Body of pancreas (tissue), 4 donors: ENCODE measurements at places on chromosomes 6 and 20. TPM values are rescaled to one million over a fixed set of nuclear protein-coding genes. Genes with fewer than 3 reads are reported as not detected.

Gene TAB2
- total RNA-seq, result 25.7 TPM

Gene IRF4
- total RNA-seq, result 0.26 TPM

Gene MYO6
- 21.0 TPM for total RNA-seq

DNA sequence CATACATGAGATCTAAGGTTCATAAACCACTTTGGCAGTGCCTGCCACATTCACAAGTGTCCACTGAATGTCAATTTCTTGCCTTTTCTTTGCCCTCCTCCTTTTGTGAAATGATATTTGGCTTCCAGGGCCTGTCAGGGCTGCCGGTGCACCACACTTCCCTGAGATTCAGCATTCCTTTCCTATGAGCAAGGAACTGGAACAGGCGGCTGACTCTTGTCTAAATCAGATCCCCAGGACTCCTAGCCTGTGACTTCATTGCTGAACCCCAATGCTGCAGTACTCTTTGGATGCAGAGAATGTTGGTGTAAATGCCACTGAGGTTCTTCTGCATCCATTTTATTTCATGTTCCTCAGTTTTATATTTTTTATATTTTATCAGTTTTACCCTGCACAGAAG, 172.2 kb downstream of the ARID1B start:
- DNase-seq, result no peak

DNA sequence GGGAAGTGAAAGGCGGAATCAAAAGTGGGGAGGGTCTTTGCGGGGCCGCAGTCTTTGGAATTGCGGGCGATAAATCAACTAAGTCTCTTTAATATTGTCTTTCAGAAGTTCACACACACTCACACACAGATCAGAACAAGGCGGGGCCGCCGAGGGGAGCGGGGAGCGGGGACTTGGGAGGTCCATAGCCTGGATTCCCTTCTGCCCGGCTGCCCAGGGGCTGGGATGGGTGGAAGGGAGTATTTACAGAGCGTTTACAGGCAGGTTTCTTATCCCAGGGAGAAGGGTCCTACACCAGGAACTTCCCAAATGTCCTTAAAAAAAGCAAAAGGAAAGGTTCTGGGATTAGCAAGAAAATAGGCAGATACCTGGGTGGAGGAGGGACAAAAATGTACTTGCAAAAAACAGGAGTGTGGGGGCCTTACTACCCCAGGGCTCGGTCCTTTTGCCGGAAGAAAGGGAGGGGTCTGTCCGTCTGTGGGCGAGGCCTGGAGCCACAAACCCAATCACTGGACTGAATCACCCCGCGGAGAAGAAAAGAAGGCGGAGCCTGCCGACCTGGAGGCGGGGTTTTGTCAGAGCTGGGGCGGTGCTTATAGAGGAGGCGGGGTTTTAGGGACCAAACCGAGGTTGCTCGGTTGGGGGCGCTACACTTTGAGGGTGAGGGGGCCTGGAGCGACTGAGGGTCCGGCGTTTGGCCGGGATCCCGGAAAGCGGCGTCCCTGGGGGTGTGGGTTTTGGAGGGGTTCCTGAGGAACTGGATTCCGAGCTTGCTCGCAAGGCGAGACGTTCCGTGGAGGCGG, 3.2 kb downstream of the PRRT1 start:
- DNase-seq, result peak; percentile 82
